ENCODE measurements at places on chromosomes 6 and 20.

- no peak for DNase-seq
Measured at GRCh38 chr6:111759836-111760785, 113.1 kb downstream of the FYN start.

DNA sequence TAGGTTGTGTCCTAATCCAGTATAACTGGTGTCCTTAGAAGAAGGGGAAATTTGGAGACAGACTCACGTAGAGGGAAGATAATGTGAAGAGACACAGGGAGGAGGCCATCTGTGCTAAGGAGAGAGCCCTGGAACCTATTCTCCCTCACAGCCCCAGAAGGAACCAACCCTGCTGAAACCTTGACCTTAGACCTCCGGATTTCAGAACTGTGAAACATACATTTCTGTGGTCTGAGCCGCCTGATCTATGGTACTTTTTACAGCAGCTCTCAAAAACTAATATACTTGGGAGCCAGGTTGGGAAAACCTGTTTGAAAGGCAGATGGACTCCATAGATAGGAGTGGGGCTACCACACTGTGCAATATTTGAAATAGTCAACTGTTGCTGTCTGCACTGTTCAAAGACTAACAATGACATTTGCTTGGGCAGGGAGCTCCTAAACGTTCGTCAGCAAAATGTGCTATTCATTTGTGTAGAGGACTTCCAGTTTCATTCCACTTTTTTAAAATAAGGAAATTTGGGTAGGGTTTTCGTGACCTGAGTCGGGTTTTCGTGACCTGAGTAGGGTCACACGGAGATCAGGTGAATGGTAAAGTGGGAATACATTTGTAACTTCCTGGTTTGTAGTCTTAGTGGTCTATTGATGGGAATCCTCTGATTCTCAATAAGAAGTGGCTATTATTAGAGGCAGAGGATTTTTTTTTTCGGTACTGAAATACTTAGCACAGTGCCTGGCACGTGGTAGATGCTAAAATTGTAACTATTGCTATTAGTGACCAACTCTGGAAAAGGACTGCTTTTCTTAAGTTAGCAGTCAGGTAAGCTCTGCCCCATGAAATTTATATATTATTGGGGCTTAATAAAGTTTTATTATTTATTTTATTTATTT lies 11.4 kb downstream of the TAGAP start:
- no peak for DNase-seq

GRCh38 chr20:50541606-50542041 lies 31.4 kb downstream of the PTPN1 start:
- DNase-seq: no peak

DNA sequence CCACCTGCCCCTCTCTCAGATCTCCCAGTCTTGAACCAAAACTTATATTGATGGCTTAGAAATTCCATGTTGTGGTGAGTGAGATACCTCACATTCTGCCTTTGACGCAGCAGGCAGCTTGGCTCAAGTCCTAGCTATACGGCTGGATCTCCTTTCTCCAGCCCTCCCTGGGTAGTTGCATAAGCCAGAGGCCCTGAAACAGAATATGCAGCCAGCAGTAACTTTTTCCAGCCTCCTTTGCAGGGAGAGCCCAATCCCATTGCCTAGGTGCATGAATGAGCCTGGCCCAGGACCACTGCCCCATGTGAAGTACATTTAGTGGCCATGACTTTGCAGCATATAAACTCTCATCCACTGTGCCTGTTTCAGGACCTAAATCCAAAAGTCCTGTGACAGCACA lies 202.2 kb upstream of the CDYL start:
- DNase-seq: no peak

DNA sequence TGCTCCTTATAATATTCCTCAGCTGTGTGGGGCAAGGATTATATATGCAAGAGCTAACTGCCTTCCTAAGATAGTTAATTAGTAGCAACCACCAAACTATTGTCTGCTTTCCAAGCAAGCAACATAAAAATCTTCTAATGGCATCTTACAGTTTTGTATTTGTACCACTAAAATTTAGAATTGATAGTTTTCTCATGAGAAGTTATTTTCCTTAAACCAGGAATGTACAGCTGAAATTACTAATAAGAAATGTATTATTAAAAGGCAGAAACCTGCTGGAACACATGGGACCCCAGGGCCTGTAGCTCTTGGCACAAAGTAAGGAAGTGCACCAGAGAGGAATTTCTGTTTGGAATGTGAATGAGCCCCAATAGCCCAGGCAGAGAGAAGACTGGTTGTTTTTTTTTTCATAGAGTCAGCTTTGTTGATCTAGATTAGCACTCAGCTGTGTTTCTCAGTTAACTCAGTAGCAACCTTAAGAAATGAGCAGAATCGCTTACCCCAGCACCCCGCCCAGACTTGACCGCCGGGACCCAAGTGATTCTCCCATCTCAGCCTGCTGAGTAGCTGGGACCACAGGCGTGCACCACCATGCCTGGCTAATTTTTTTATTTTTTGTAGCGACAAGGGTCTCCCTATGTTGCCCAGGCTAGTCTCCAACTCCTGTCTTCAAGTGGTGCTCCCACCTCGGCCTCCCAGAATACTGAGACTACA lies 2.6 kb downstream of the MGME1 start:
- no peak for DNase-seq

GRCh38 chr20:44034965-44035635 lies 120.4 kb downstream of the TOX2 start:
- DNase-seq: no peak

GRCh38 chr6:139522511-139523220 lies 148.2 kb upstream of the CITED2 start:
- no peak for DNase-seq

- DNase-seq: no peak
Measured at GRCh38 chr6:33992191-33992590, 153.7 kb downstream of the GRM4 start.

GRCh38 chr6:322259-322930 lies 30.1 kb downstream of the DUSP22 start:
- DNase-seq: no peak

DNA sequence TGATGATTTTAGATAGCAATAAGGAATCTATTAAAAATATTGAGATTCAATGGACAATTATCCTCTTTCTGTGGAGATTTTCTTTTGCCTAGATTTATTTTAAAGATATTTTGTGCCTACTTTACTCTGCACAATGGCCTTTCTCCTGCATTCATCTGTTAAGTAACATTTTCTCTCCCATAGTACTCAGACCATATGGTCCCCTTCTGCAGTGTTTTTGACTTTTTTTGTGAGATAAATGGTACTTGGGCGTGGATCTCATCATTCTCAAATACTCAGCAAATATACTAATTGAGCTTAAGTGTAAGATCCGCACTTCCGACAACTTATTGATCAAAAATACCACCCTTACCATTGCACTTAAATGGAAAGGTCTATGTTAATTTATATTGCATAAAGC lies 55.8 kb downstream of the PHACTR1 start:
- DNase-seq: no peak

DNA sequence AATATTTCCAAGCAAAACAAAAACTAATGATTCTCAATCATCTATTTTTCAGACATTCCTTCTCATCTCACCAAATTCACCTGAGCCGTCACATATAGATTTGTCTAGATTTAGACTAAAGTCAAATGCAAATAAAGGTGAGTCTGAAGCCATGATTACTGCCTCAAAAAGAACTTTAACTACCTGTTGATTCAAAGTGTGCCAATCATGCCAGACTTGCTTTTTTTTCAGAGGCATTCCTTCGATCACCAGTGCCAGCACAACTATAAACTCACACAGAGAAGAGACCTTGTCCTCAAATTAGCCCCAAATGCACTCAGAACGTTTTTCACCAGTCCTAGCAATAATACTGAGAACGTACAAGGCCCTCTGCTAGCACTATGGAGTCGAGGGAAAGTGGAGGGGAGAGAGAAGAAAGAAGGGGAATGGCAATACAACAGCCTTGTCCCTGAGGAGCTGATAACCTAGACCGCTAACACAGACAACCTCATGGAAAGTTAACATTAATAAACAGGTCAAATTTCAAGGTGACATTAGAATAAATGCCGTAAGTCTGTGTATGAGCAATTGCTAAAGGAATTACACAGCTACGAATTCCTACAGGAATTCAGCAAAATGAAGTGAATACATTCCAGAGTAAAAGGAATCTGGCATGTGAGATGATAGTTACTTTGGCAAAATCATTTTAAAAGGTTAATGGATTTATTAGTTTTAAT lies 60.9 kb downstream of the EPB41L2 start:
- no peak for DNase-seq

GRCh38 chr6:127391094-127391953 lies 47.9 kb upstream of the ECHDC1 start:
- no peak for DNase-seq

DNA sequence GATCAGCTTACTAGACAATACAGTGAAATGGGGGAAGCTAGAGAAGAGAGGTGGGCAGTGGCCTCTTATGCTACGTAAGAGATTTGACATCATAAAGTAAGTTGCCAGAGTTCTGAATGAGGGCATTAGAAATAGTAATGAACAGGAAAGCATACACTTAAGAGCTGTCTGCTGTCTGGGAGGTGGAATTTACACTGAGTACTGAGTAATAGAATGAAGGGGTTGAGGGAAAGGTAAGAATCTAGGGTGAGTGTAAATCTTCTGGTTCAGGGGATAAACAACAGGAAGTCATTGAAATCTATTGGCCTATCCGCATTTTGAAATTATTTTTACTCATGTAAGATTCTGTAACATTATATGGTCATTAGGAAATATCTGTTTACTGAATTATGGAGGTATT lies 35.8 kb downstream of the HLA-DMB start:
- DNase-seq: no peak

DNA sequence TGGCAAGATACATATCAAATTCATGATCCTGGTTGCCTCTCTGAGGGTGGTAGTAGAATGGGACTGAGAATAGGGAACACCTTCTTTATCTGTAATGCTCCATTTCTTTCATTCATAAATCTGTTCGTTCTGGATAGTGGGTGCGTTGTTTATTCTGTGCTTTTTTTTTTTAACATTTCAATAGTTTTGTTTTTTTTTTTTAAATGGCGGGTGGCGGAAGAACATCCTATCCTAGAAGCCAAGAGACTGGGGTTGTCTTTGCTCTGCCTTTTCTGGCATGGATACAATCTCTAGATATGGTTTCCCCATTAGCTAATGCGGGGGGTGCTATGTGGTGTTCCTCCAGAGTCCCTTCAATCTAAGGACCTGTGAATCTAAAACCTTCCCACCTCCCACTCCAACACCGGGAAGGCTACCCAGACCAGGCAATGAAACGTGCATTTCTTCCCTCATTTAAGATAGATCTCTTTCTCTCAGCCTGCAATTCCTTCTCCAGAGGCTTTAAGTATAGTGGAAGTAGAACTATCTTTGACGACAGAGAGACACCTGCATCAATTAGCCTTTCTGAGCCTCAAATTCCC lies 883 bp upstream of the CCDC28A start:
- DNase-seq: no peak

GRCh38 chr20:25321262-25321831 lies 69.3 kb downstream of the ABHD12 start:
- no peak for DNase-seq

GRCh38 chr6:169938262-169938701 lies 186.9 kb downstream of the ERMARD start:
- no peak for DNase-seq

DNA sequence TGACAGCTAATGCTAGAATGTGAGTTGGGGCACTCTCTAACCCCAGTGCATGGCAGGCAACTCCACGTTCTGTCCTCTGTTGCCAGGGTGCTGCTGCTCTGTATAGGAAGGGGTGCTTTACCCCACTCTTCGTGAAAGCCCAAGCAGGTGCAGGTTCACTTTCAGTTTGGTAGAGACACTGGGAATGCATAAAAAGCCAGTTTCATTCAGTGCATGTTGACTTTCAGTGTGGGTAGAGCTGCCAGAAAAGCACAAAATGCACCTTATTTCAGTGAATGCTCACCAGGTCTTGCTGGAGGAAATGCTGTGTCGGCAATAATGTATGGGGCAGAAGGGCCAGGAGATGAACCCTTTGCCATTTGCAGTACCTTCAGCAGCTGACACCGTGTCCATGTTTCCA lies 62.1 kb upstream of the ADGRB3 start:
- no peak for DNase-seq

- DNase-seq: no peak
Measured at GRCh38 chr6:139510040-139510790, 135.8 kb upstream of the CITED2 start.

DNA sequence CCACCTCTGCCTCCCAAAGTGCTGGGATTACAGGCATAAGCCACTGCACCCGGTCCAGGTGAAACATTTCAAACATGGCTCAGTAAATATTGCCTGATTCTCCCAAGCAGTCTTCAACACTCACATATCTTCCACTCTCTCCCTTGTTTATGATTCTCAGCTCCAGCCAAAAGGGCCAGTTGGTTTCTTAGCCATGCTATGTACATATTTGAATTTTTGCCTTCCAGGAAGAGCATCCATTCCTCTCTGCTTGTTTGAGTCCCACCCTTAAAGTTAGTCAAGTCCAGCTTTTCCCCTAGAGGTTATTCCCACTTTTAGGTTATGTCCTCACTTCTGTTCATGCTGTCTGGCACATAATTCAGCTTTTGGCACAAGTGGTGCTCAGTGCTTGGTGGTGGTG lies 5.9 kb downstream of the KIFC1 start:
- no peak for DNase-seq

- DNase-seq: no peak
Measured at GRCh38 chr20:18635380-18635779, 47.5 kb downstream of the DTD1 start.

GRCh38 chr20:63087872-63088680 lies 81.3 kb upstream of the BHLHE23 start:
- peak; percentile 6 for DNase-seq

DNA sequence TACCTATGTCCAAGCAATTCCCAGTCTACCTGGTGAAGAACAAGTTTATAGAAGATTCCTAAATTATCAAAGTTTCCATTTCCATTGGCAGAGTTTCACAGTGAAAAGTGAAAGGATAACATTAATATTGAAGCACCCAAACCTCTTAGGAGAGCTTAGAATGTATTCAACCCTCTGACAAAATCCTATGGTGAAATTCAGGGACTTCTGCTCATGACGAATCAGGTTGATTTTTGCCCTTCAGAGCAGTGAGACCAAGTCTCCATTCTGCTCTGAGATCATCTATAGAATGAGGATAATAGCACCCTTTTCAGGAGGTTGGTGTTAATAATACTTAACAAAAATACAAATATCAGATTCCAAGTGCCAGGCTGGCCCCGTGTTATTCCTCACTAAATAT lies 15.5 kb downstream of the SERPINB1 start:
- DNase-seq: no peak

- no peak for DNase-seq
Measured at GRCh38 chr6:14959324-14959885, 286.5 kb upstream of the JARID2 start.

GRCh38 chr6:2497922-2498623 lies 252.6 kb downstream of the MYLK4 start:
- DNase-seq: no peak

- no peak for DNase-seq
Measured at GRCh38 chr6:100685747-100686146, 195.4 kb downstream of the ASCC3 start.

All from T-helper 17 cell (primary cell).